Muscle of arm (tissue), 14 donors: ENCODE measurements at places on chromosomes 16 and 17. TPM values are rescaled to one million over a fixed set of nuclear protein-coding genes. Genes with fewer than 3 reads are reported as not detected.

The TPSB2 gene
- polyA plus RNA-seq = 1.0 TPM

The FBXL20 gene
- polyA plus RNA-seq = 6.6 TPM

DNA sequence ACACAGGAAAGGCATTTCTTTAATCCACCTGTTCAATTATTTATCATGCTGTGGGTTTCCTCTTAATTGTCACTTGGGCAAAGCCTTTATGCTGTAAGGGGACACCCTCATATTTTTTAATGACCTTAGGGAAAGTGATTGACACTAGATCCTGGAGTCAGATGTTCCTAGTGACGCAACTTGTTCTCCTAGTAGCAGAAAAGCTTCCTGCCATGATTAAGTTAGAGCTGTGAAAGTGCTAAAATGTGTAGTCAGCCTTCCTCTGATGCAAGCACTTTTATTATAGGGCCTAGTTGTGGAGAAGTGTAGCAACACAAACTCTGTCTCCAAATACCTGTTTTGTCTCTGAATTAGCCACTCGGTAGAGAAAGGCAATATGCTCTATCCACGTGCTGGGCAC, 12.3 kb downstream of the TMEM100 start:
- DNase-seq = no peak

DNA sequence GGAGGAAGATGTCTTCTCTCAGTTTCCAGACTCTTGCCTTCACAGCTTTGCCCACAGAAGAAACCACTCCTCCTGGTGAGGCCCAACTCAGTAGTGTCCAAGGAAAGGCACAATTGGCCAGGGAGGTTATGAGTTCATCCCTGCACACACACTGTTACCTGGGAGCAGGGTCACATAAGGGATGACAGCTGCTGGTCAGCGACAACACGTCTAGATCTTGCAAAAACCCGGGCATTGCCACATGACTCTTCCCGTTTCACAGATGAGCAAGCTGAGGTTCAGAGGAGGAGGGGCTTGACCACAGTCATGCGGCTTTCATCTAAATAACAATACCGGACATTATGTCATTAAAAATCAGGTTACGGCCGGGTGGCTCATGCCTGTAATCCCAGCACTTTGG, 186.0 kb downstream of the COPRS start:
- DNase-seq = no peak

DNA sequence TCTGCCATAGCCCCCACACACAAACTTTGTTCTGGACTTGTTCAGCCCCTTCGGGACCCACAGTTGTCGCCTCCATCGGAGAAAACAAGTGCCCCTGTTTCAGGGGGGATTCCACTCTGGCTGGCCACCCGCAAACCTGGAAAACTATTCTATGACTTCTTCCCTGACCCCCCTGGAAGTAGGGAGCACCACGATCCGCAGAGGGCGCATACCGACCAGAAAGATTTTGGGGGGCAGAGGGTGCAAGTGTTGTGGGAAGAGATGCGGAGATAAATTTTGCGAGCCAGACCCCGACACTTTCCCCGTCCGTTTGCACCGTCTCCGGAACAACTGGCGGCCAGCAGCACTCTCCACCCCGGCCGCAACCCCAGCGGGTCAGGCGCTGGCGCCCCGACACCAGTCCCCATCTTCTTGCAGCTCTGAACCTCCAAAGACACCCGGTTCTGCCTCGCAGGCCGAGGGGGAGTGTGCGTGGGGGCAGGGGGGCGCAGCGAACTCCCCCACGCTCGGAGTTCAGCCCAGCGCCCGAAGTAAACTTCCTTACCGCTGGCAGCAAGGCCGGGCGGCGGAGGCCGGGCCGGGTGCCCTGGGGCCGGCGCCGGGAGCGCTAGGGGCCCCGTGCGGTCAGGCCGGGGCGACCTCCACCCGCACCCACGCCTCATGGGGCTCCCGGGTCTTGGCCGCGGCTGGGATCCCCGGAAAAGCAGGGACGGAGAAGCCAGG, 744 bp downstream of the SALL1 start:
- no peak for DNase-seq

GRCh38 chr16:68047987-68048386, 24.9 kb downstream of the DUS2 start:
- DNase-seq = no peak

DNA sequence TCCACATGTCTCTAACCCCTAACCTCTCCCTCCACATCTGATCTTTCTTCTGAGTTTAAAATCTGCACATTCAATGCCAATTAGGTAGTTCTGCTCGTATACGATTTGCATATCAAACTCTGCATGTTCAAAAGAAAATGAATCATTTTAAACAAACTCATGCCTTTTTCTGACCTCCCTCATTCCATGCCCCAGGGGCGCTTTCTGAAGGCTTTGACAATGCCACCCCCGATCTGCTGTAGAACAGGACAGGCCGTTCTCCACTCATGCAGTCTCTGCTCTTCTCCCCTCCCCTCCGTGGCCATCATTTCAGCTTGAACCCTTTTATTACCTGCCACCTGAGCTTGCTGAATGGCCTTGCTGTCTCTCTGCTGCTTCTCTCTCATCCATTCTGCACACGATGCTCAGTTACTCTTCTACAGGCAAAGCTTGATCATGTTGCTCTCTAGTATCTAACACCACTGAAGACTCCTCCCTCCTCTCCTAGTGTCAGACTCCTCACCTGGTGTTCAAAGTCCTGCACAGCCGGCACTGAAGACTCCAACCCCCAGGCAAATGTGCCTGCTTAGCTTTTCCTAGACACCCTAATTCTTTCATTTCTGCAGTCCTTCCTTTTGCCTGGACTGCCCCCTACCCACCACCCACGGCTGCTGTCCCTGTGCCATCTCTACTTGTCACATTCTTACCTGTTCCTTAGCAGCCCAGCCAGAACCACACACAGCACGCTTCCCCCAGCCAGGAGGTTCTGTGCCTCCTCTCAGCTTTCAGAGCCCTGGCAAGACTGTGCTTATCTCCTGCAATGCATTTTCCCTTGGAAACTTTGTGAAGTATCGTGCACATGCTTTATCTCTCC, 6.2 kb downstream of the TMEM238L start:
- DNase-seq = no peak

GRCh38 chr16:48217708-48218107, 26.4 kb upstream of the LONP2 start:
- DNase-seq = no peak

- no peak for DNase-seq
Measured at GRCh38 chr17:79073706-79074088, 927 bp upstream of the ENGASE start.

DNA sequence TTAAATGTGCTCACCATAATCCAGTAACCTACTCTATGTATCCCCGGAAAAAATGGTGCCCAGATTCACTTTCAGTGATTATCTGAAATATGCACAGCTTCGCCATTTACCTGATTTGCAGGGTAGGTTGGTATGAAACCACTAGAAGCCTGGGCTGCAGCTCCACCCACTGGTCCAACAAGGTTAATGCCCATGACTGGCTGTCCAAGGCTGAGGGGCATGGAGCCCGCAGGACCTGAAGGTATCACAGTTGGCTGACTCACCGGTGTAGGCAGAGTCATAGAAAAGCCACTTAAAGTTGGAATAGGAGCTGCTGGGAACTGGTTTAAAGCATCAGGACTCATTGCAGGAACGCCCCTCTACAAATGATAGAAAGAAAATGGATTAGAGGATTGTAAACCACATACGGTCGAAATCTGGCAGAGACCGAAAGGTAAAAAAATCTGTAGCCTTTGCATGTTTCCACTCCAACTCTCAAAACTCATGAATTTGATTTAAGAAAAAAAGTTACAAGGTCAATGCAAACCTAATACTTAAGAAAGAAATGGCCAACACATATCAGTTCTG, 38.6 kb downstream of the SYNRG start:
- no peak for DNase-seq

DNA sequence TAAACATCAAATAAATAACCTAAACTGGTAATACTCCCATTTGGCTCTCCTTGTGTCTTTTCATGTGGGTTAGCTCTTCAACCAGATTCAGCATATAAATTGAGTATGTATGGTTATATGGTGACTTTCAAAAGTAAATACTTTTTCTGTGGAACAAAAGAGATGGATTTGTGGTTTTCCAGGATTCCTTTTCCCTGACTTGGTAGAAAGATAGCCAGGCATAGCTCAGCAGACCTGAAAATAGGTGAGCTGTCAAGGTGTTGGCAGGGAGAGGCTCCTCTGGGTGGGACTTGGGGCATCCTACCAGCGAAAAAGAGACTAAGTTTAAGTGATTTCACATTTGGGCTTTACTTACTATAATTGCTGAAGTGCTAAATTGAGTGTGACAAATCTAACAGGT, 80.3 kb downstream of the FTO start:
- no peak for DNase-seq

GRCh38 chr16:23290189-23291062, 11.7 kb upstream of the SCNN1B start:
- DNase-seq = no peak
